ENCODE measurements at places on chromosomes 16 and 17. TPM values are rescaled to one million over a fixed set of nuclear protein-coding genes. Genes with fewer than 3 reads are reported as not detected.
A peak's percentile ranks its signal among the peaks of the same experiment; 100 is the strongest.

DNA sequence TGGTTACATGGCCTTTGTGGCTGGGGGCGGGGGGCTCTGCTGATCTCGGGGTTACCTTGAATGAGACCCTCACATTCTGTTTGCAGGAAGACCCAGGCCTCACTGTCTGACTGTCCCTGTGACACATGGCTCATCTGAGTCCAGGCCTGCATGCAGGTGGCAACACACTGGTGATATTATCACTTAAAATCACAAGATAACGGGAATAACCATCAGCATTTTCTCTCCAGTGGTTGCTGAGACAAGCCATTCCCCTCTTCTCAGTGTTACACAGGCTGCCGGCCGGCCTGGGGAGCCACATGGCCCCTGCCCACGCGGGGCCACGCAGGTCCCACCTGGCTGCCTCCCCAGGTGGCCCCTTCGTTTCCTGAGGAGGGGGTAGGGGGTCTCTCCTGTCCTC lies 197.6 kb downstream of the ENGASE start:
- no peak for DNase-seq

DNA sequence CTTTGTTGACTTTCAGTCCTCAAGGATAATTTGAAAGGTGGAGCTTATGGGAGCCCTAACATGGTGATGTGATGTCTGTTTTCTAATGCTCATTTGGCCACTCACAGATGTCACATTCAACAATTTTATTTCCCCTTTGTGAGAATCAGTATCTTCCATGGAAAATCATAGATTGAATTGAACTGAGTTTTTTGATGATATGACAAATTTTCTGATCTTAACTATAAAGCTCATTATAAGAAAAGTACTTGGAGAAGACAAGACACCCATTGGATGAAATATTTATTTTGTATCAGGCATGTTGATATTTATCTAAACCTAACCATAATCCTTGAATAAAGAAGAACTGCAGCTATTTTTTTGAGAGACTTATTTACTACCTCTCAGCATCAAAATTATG lies 824.6 kb upstream of the GOT2 start:
- no peak for DNase-seq

DNA sequence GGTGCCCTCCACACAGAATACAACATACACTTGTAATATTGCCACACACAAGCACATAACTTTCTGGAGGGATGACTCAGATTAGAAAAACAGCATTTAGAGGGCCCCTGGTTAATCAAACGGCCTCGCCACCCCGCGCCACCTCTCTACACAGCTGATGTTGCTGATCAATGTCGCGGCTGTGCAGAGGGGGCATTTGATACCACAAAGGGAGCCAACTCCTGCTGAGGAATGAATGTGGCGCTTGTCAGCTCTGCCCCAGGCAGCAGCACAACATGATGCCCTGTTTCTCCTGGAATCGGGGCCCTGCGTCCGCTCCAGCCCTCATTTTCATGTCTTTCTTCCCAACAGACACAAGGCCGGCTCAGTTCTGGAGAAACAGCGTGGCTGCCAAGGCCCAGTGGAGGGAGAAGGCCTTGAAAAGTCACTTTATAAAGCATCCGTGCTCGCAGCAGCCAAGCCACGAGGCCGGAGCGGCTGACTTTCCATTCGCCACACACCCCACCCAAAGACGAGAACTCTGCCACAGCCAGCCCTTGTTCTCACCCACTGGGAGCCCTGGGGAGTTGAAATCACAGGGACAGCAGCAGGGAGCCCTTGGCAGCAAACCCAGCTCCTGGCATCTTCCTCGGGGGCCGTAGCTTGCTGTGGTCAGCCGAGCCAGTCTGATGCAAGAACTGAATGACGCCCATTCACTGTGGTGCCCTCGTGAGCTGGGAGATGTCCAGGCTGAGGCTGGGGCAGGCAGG lies 65.6 kb downstream of the XYLT1 start:
- peak; percentile 13 for DNase-seq

GRCh38 chr17:41223821-41224220 lies 2.6 kb upstream of the KRTAP9-2 start:
- DNase-seq: no peak

C16orf46 gene
- total RNA-seq: not detected
